ENCODE measurements at places on chromosomes 6 and 20.

GRCh38 chr6:97462938-97463598, 180.1 kb upstream of the MMS22L start:
- no peak for DNase-seq

DNA sequence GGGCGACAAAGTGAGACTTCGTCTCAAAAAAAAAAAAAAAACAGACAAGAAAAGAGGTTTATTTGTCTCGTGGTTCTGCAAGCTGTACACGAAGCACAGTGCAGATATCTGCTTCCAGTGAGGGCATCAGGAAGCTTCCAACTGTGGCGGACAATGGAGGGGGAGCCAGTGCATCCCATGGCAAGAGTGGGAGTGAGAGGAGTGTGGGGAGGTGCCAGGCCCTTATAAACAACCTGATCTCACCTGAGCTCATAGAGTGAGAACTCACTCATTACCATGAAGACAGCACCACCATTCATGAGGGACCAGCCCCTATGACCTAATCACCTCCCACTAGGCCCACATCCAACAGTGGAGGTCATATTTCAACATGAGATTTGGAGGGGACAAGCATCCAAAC, 19.5 kb downstream of the RBM24 start:
- DNase-seq = no peak

DNA sequence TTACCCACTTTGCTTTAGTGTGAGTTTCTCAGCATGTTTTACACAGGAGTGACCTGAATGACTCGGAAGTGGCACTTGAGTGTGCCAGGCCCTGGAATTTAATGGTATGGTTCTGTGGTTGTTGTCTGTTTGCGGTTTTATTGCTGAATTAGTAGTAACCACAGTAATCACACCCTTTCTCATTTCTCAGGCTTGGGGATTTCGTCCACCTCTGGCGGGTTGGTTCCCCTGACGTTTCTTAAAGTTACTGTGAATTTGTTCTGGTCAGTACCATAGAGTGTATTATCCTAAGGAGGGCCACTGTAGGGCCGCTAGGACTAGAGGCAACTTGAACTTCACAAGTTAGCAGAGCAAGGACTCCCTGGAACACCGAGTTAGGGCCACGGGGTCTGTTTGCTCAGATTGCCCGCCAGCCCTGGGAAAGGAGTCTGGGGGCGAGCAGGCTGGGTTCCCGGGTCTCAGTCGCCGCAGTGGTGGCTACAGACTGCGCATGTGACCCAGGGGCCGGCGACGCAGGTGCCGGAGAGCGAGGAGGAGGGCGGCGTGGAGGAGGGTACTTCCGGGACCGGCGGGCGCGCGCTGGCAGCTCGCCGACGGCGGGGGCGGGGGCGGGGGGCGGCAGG, 546 bp upstream of the KLHL32 start:
- DNase-seq = peak; percentile 82

GRCh38 chr6:155165029-155165710, 98.6 kb upstream of the CLDN20 start:
- DNase-seq = no peak

- no peak for DNase-seq
Measured at GRCh38 chr6:144143878-144144277, 6.4 kb upstream of the STX11 start.

GRCh38 chr20:5931411-5931810, 18.9 kb downstream of the TRMT6 start:
- no peak for DNase-seq

- DNase-seq = no peak
Measured at GRCh38 chr6:31896493-31896855, 1.0 kb downstream of the EHMT2 start.

- no peak for DNase-seq
Measured at GRCh38 chr20:20103486-20103885, 51.2 kb downstream of the CFAP61 start.

- no peak for DNase-seq
Measured at GRCh38 chr6:121645100-121645745, 209.8 kb downstream of the GJA1 start.

DNA sequence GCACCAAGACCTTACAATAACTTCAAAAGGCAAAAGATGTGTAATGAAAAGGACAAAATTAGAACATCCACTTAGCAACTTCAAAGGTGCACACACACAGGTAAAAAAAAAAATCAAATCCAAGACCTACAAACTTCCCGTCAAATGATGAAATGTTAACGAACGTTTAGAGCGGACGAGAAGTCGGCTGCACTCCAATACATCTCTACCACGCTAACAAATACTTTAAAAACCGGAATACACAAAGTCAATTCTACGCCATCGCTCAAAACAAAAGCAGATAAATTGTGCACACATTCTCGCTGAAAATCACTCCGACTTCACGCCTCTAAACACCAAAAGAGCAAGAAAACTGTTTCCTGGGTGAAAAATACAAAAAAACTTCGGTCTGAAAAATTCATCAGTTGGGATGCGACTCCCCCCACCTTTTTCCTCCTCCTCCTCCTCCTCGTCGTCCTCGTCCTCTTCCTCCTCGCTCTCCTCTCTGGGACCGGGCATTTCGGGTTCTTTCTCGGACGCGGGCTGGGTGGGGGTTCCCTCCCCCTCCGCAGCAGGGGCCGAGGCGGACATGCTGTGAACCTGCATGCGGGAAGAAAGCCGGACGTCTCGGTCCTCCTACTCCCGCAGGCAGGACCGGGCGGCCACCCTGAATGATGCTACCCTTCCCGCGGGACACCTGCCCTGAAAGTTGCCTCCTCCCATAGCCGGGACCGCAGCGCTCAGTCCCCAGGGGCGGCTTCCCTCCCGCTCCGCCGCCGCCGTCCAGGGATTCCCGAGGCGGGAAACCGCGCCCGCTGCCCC, 712 bp downstream of the DEK start:
- DNase-seq = no peak

- DNase-seq = no peak
Measured at GRCh38 chr6:157726892-157727628, 96.0 kb upstream of the SNX9 start.

- DNase-seq = no peak
Measured at GRCh38 chr6:170393807-170394399, 87.3 kb downstream of the FAM120B start.

DNA sequence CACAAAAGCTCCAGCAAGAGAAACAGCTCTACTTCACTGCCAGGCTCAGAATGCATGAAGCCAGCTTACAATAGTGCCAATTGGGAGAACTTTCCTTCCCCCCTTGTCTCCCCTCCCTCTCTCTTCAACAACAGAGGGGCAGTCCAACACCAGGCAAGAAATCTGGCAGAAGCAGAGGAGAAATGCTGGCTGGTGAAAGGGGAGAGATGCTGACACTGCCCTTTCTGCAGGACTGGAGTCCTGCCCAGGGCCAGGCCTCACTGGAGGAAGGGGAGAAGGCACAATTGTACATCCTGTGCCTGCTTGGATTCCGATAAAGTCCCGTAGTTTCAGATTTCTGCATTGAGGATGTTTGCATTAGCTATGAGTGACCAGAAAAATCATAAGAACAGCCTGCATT, 148.6 kb downstream of the LRRC1 start:
- no peak for DNase-seq

- DNase-seq = no peak
Measured at GRCh38 chr20:10562899-10563298, 110.9 kb downstream of the JAG1 start.

- DNase-seq = no peak
Measured at GRCh38 chr6:21438986-21439352, 154.6 kb upstream of the SOX4 start.

DNA sequence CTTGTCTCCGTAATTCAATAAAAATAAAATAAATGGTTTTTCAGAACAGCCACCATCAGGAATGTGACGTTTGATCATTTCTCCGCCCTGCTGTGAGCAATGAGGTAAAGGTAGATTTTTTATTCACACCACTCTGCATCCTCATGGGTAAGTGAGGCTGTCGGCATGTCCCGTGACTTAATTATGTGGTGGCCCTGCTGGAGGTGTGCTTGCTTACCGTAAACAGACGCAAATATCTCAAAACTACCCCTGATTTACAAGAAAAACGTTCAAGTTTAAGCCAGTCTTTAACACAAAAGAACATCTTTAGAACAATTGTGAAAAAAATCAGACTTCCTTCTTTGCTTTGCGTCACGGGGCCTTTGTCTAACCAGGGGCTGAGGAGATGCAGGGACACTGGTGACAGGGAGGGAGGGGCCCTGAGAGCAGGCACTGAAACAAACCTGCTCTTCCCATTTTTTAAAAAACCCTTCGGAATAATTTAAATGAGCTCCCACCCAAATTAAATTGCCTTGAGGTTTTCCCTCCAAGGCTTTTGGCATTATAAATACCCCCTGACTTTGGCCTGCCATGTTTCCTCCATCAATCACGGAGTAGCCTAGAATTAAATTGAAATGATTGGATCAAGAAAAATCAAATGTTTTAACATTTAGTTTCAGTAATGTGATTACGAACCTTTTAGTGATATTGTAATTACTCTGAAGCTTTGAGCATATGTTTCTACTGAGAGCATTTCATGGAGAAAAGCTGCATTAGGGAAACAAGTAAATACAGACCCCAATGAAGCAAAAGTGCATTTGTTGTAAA, 13.4 kb downstream of the PRKN start:
- no peak for DNase-seq

DNA sequence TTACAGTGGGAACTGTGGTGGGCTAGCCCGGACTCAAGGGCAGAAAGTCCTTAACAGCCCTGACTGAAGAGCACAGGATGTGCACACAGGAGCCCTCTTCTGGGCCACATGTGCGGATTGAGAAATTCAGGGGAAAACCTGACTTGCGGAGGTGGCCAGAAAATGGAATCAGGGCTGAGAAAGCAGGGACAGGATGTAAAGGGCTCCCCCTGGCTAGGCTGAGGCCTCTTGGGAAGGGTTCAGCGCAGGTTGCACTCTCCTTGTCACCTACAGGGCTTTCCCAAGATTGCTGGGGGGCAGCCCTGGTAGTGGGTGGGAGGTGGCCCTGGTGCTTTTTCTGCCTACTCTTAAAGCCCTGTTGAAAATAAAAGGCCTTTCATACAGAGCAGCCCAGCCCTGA, 251.2 kb downstream of the SLC24A3 start:
- no peak for DNase-seq

GRCh38 chr6:130029163-130029562, 10.8 kb downstream of the L3MBTL3 start:
- DNase-seq = no peak

- DNase-seq = no peak
Measured at GRCh38 chr6:169099411-169100202, 154.0 kb downstream of the THBS2 start.

DNA sequence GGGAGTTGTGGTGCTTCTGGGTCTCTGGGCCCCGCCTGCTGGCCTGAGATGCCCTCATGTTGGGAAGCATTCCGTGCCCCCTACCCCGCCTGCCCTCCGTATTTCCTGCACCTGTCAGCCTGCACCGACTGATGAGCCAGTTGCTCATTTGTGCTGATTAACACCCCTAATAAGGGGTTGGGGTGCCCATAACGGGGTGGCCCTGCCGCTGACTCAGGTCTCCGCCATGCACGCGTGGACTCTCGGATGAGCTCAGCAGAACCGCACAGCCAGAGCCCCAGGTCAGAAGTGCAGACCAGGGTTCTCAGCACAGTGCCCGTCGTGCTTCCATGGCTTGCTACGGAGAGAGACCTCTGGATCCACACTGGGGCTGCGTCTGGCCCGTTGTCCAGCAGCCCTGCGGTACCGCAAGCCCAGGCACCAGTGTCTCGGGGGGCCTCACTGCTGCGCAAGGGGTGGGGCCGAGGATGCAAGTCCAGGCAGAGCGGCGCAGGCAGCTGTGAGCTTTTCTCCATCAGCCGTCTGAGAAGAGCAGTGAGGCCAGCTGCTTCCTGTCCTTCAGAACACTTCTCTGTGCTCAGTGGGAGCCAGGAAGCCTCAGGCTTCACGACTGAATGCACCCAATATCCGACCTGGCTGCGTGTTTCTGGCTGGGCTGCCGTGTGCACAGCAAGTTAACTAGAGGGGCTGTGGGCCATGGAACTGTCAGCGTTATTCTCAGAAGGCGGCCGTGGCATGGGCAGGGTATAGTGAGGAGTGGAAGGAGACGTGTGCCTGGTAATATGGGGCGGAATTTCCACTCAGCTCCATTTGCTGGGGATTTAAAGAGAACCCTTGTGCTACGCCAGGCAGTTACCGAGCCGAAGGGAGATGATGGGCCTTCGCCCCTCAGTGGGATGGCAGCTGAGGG, 18.6 kb downstream of the MTG2 start:
- DNase-seq = peak; percentile 90

DNA sequence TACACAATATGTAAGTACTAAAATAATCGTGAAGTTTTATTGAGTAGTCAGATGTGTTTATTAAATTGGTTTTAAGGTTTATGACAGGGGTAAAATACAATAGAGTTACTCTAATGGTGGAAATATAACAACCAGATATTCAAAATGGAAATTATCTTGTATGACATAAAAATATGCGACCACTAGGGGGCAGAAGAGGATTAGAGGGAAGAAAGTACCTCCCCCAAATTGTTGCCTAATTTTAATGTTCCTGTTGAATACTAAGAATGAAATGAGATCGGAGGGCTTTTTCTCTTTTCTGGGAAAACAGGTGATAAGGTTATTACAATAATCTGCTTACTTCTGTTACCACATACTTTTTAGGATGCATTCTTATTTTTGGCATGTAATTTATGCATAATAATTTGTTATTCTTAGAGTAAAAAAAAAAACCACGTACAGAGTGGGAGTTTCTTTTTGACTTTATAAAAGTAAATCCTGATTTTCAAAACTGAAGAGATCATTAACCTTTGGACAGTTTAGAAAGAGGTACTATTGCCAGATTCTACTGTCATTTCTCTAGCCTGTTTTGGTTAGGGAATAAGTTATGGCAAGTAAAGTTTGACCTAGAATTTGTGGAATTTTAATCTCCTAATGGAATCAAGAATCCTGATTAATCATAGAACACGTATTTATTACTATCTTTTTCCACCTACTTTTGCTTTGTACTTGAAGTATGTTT, 159.2 kb downstream of the CD109 start:
- no peak for DNase-seq

GRCh38 chr6:88952065-88952704, 11.2 kb downstream of the RNGTT start:
- no peak for DNase-seq

DNA sequence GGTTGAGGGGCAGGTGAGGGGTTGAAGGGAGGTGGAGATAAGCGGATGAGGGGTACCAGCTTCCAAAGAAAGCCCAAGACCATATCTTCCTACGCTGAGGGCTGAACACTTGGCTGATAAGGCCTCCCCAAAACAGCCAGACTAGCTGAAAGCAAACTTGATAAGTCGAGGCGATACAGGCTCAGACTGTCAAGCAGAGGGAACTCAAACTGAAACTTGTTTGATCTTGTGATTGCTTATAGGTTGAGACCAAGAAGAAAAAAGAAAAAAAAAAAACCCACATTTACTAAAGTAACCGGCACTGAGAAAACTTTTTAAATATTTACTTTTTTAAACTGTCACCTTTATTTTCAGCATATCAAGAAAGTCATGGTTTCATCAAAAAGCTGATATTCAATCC, 73.6 kb downstream of the TRERF1 start:
- DNase-seq = no peak

DNA sequence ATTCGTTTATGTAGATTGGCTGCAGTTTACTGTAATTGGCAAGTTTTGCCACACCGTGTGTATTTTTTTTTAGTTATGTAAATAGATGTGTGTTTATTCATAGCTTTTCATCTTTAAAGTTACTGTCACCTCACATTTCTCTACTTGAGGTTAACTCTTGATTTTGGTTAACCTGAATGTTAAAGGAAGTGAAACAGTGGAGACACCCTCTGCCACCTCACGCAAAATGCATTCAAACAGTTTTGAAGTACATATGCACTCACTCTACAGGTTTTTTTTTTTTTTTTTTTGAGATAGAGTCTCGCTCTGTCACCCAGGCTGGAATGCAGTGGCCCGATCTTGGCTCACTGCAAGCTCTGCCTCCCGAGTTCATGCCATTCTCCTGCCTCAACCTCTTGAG, 17.7 kb downstream of the OR2A4 start:
- no peak for DNase-seq
